ENCODE measurements at places on chromosomes 12 and 14. TPM values are rescaled to one million over a fixed set of nuclear protein-coding genes. Genes with fewer than 3 reads are reported as not detected.

Gene AMDHD1
- 0.07 TPM for total RNA-seq

Gene KDM5A
- 60.0 TPM for total RNA-seq

Gene FLRT2
- 7.9 TPM for total RNA-seq

Gene KCNMB4
- 1.6 TPM for total RNA-seq

Gene KRT77
- not detected for total RNA-seq

Gene HRK
- total RNA-seq: 0.07 TPM

Gene TBC1D30
- 0.33 TPM for total RNA-seq

Gene SLC41A2
- 25.7 TPM for total RNA-seq

Gene ERBB3
- total RNA-seq: 0.10 TPM

Gene DDX55
- 17.1 TPM for total RNA-seq

Gene SVOP
- not detected for total RNA-seq

Gene SLC17A8
- total RNA-seq: not detected

Gene ACTR10
- total RNA-seq: 38.0 TPM

Gene SPTSSA
- 9.2 TPM for total RNA-seq

Gene JPH4
- not detected for total RNA-seq

Gene NUMB
- total RNA-seq: 32.2 TPM

Gene EEF1AKMT3
- 10.7 TPM for total RNA-seq

Gene KRT75
- total RNA-seq: not detected

Gene SLC5A8
- total RNA-seq: not detected

Gene TAS2R14
- 4.3 TPM for total RNA-seq

Gene ENDOU
- total RNA-seq: 0.40 TPM

Gene KCNH5
- total RNA-seq: 0.07 TPM

Gene B3GNT4
- 0.59 TPM for total RNA-seq

Gene LYZ
- not detected for total RNA-seq

Gene SDR9C7
- not detected for total RNA-seq

Gene IQSEC3
- total RNA-seq: 0.17 TPM

Measured in smooth muscle cell of the pulmonary artery (primary cell).